Tibial nerve (tissue), 4 donors: ENCODE measurements at places on chromosomes 3 and 15.

DNA sequence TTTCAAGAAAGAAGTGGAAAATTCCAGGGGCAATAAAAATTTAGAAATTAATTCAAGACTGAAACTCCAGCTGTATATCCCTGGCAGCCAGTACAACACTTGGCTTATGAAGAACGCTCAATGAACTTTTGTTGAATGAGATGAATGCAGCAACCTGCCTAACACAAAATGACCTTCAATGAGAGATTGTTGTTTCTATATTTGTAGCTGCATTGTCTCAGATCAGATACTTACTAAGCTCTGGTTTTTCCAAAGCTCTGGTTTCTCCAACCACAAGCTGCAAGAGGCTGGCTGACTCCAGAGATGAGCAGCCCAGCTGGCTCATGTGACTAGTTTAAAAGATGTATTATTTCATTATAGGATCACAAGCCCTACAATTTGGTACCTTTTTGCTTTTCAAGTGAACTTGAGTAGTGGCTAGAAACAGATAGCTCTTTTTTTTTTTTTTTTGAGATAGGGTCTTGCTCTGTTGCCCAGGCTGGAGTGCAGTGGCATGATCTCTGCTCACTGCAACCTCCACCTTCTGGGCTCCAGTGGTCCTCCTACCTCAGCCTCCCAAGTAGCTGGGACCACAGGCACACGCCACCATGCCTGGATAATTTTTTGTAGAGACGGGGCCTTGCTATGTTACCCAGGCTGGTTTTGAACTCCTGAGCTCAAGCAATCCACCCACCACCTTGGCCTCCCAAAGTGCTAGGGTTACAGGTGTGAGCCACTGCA lies 57.4 kb downstream of the UMPS start:
- no peak for DNase-seq

DNA sequence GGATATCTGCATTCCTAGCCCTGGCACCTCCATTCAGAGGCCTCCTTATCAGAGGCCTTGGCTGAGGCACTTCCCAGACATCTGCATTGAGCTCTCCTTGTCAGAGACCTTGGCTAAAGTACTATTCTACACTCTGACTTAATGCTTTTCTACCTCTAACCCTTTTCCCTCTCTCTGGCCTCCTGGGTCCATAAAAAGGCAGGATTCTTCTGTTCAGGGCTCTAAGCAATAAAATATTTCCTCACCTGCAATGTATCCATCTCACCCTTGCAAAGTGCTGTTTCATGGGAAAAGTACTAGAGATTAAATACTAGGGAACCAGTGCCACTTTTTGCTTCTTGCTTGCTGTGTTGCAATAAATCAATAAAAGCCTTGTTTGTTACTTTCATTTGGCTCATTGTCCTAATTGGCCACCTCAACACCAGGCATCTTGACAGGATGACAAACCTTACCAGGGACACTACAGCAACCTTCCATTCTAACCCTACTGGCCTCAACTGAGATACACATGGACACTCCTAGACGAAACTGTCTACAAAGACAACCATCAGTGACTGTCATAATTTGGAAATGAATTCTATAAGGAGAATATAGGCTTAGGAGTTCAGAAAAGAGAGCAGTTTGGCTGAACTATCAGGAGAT lies 106.5 kb upstream of the SETMAR start:
- no peak for DNase-seq

DNA sequence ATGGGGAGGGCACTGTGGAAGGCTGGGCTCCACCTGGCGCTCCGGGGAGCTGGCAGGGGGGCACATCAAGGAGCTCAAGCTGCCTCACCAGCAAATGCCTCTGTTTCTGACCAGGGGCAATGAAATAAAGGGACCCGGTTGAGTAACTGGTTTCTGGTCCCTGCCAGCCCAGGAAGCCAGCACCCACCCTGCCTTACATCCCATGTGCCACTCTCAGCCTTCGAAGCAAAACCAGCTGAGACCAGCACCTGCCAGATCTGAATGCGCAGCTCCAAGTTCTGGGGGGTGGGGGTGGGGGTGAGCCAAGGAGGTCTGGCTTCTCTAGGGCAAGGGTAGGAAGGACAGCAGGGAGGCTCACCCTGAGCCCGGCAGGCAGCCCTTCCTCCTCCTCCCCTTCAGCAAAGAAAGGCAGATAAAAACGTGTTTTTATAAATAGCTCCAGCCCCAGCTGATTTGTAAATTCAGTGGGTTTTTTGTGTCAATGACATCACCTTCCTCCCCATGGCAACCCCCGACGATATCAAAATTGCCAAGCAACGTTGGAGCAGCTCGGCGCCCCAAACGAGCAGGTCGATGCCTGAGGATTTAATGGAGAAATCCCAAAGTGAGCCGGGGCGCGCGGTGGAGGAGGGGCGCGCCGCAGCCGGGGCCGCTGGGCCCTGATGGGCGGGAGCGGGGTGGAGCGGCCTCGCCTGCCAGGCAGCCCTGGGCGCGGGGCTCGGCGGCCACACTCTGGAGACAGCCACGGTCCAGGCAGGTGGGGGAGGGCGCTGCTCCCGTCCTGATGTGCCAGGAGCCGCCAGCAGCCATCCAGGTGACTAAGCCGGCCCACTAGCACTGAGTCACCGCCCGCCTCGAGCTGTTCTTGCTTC lies at the start of gene PAK6:
Gene PAK6 (plus strand): TSS at position 532 of the 872 bp plus-strand sequence. CDS start 25,723 bp downstream, outside the sequence.
- DNase-seq: no peak

- no peak for DNase-seq
Measured at GRCh38 chr3:195580744-195581443, 2.8 kb downstream of the APOD start.

GRCh38 chr3:54343495-54343894 lies 221.1 kb downstream of the CACNA2D3 start:
- no peak for DNase-seq

DNA sequence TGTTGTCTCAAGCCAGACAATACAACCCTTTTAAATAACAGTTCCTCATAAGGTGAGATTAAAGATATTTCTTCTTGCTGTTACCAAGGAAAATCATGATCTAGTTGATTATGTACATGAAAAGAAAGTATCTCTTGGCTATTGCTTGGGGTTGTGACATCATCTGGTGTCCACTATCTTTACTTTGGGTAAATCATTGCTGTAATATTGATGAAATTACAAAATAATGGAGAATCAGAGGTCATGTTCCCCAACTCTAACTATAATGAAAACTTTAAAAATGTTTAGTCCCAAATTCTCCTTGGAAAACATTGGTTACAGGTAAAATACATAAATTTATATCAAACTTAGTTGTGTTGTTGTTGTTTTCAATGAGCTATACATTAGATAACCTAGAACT lies 142.2 kb downstream of the ARPP21 start:
- no peak for DNase-seq

DNA sequence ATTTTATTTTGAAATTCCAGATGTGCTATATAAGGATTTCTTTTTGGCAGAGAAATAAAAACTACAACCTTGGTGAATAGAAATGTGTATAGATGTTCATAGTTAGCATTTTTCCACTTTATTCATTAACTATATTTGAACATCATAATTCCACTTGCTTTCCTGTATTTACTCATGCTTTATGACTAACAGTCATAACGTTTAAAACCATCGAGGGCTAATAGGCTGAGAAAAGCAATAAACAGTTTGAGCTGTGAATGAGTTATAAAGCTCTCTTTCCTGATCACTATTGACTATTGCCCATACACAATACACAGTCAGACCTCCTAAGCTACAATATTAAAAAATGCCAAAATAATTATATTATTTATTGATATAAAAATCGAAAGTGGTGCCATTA lies 502.1 kb upstream of the RASGRP1 start:
- no peak for DNase-seq

DNA sequence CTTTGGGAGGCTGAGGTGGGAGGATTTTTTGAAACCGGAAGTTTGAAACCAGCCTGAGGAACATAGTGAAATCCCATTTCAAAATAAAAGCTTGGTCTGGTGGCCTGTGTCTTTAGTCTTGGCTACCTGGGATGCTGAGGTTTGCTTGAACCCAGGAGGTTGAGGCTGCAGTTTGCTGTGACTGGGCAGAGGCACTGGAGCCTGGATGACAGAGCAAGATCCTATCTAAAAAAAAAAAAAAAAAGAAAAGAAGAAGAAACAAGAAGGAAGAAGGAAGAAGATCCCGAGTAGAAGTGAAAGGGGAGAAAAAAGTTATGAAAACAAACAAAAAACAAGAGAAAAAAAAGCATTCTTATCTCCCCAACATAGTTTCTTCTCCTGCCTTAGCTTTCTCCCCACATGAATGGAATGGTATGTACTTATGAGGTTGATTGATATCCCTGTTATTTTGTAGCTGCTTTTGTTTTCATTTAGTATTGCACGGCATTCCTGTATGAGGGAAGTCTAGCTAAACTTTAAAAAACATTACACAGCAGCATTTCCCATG lies 42.4 kb downstream of the TMEM40 start:
- DNase-seq: no peak

DNA sequence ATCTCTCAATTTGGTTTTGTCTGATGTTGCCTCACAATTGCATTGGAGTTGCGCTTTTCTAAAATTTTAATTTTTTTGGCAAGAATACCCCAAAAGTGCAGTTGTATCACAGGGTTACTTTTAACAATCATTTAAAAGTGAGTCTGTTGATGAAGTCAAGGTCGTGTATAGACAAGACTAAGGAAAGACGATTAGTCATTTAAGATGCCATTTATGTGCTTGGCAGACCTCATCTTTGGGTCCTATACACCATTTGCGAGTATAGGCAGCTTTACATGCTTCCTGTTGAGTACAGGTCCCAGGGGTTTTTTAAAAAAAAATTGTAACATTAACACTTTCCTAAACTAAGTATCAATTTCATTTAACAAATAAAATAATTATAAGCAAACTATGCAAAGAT lies 12.5 kb downstream of the ARNT2 start:
- DNase-seq: no peak

- DNase-seq: peak; percentile 48
Measured at GRCh38 chr3:30342318-30343060, 263.9 kb upstream of the TGFBR2 start.

DNA sequence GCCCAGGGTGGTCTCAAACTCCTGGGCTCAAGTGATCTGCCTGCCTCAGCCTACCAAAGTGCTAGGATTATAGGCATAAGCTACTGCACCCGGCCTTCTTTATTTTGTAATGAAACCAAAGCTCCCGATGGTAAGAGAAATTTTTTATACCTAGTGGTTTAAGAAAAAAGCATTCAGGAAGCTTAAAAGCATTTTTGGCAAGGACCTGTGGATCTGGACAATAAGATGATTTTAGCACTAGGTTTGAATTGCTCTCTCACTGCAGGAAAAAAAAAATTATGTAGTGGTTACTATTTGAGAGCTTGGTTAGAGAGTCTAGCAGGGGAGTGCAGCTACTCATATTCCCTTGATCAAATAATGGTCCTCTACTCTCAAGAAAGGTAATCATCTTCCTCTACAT lies 64.9 kb upstream of the PIK3R4 start:
- no peak for DNase-seq

DNA sequence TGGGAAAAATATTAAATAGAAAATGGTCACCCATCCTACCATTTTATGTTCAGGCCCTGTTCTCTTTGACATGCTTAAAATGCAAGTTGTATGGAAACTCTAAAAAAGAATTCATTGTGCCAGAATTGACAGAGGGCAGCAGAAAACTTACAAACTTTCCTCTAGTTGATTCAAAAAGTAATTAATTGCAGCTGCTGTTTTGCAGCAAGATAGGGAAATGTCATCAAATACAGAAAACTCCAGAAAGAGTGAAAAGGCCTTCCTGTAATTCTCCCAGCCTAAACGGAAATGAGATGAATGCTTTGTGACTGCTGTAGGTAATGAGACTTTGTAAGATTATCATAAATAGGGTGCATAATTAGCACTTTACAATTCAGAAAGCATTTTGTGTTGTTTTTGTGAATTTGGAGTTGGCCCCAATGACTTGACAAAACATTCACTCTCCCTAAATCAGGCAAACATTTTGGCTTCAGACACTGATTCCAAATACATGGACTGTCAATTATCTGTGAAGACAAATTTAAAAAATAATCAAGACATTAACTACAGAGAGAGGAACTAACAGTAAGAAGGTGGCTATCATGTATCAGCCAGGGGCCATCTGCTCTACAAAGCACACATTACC lies 861.8 kb downstream of the SQOR start:
- DNase-seq: no peak

DNA sequence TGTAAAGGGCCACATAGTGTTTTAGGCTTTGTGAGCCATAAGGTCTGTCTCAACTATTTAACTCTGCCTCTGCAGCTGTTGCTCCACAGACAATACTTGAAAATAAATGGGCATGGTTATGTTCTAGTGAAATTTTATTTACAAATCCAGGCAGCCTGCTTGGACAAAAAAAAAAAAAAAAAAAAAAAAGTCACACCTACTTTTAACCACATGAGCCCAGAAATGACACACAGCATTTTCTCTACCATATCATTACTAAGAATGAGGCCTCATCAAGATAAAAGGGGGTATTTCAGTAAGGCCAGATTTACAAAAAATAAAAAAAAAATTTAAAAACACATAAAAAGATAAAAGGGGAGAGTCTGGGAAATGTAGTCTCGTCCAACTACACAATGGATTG lies 1.7 kb upstream of the NGLY1 start:
- no peak for DNase-seq

- no peak for DNase-seq
Measured at GRCh38 chr3:156606729-156607128, 51.8 kb upstream of the SSR3 start.

DNA sequence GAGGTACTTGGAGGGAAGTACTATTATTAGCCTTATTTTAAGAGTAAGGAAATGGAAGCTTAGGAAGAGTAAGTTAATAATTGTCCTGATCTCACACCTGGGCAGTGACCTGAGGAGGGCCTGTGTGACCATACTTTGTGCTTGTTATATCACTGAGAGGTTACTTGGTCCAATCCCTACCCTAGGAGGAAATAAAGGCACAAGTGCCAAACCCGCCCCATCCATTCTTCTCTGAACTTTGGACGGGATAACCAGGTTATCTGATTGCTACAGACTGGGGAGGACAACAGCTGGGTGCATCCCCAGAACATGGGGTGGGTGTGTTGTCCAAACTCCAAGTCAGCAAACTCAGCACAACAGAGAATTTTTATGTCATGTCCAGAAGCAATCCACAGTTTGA lies 77.7 kb upstream of the NR2E3 start:
- DNase-seq: no peak

- DNase-seq: no peak
Measured at GRCh38 chr3:130411320-130411719, 65.8 kb downstream of the COL6A5 start.

GRCh38 chr3:132038198-132038825 lies 3.5 kb upstream of the CPNE4 start:
- no peak for DNase-seq

- no peak for DNase-seq
Measured at GRCh38 chr3:25820816-25821486, 31.1 kb downstream of the OXSM start.

- DNase-seq: no peak
Measured at GRCh38 chr3:194293546-194294198, 57.5 kb downstream of the CPN2 start.

GRCh38 chr3:107976202-107976800 lies 114.5 kb downstream of the CD47 start:
- DNase-seq: no peak
